ENCODE measurements at places on chromosomes 1 and 21.

DNA sequence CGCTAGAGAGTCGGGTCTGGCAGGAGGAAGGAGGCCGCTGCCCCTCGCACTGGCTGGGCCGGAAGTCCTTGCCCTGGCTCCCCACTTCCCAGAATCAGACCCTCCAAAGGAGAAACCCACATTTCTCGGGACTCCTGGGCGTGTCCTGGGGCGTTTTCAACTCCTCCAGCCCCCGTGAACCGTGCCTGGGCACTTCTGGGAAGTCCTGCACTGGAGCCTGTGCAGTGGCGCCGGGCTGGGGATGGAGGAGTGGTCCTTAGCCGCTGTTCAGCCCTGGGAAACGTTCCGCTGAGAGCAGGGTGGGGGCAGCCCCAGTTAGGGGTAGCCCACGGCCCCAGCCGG is 3.0 kb downstream of the IGSF21 start:
- H3K27me3 ChIP-seq = peaks cover 59% of the 10 kb centered on the region
- no peak overlapping the region for H3K27ac ChIP-seq
- H3K36me3 ChIP-seq = no peaks in the 10 kb centered on the region
- H3K4me3 ChIP-seq = no peak overlapping the region
- peaks cover 2% of the 10 kb centered on the region for H3K4me1 ChIP-seq

GRCh38 chr1:79235301-79236002 is 228.9 kb upstream of the ADGRL4 start:
- no peaks in the 10 kb centered on the region for H3K4me1 ChIP-seq
- H3K36me3 ChIP-seq = no peaks in the 10 kb centered on the region
- DNase-seq = no peak

DNA sequence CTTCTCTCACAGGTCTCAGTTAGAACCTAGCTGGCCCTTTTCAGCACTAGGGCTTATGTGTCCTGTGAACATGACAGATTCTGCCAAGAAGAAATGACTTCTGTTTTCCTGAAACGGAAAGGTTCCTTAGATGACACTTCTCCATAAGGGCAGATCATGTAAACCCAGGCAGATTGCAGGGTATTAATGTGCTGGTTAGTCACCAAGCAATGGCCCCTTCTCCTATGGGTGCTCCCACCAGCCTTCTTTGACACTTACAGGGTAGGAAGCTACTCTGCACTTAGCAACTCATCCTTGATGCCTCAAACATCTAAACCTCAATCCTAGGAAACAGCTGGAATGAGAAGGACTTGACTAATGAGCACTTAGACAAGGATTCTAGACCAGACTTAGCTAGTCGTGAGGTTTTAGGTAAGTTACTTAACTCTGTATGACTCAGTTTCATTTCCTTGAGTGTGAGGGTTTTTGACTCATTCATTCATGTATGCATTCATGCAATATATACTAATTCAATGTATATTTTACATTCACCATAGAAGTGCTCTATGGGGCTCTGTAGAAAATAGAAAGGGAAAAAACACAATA is 74.1 kb upstream of the PLXNA2 start:
- H3K27ac ChIP-seq = no peak overlapping the region
- no peaks in the 10 kb centered on the region for H3K4me1 ChIP-seq
- peaks cover 26% of the 10 kb centered on the region for H3K27me3 ChIP-seq
- no peaks in the 10 kb centered on the region for H3K36me3 ChIP-seq
- no peak overlapping the region for H3K4me3 ChIP-seq
- no peak for DNase-seq

GRCh38 chr21:42500736-42501135 is 4.7 kb upstream of the RSPH1 start:
- peaks cover 5% of the 10 kb centered on the region for H3K27me3 ChIP-seq
- H3K4me1 ChIP-seq = peaks cover 23% of the 10 kb centered on the region
- no peak overlapping the region for H3K27ac ChIP-seq
- H3K36me3 ChIP-seq = no peaks in the 10 kb centered on the region

- no peak overlapping the region for H3K27ac ChIP-seq
- H3K4me1 ChIP-seq = peaks cover 8% of the 10 kb centered on the region
- peaks cover 55% of the 10 kb centered on the region for H3K36me3 ChIP-seq
- no peak for DNase-seq
These were observed 6.2 kb downstream of the NRAS start for GRCh38 chr1:114710360-114710759.

All from activated CD8-positive, alpha-beta memory T cell treated with anti-CD3 and anti-CD28 coated beads, Interleukin-2, amount 10 ng/mL, durations not matched to agents 7 days and 5 days (primary cell).